SK-N-MC (cell line): ENCODE measurements at places on chromosomes 12 and 14.

DNA sequence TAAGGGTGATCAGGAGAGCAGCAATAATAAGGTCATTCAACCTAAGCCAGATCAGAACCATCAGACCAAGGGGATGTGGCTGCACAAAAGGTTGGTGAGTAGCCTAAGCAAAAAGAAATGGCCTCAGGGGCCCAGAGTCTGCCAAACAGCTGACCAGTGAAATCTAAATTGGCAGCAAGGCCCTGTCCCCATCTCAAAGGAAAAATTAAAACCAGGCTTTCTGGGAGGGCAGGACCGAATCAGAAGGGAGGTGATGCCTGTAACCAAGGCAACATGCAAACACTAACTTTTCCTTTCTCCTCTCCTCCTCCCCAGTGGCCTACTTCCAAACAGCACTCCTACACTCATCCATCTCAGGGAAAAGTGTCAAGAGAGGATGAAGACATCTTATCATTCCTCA lies 256.4 kb downstream of the NUAK1 start:
- DNase-seq, result no peak

GRCh38 chr12:40261937-40262336 lies 37.1 kb downstream of the LRRK2 start:
- no peak for DNase-seq

GRCh38 chr12:116222358-116222757 lies 55.1 kb downstream of the MED13L start:
- peak; percentile 20 for DNase-seq

GRCh38 chr12:84924981-84925380 lies 12.4 kb upstream of the SLC6A15 start:
- DNase-seq, result no peak

- no peak for DNase-seq
Observed at GRCh38 chr12:14327711-14328110, 37.8 kb upstream of the ATF7IP start.

GRCh38 chr12:107435520-107435919 lies 250.1 kb upstream of the PWP1 start:
- no peak for DNase-seq

DNA sequence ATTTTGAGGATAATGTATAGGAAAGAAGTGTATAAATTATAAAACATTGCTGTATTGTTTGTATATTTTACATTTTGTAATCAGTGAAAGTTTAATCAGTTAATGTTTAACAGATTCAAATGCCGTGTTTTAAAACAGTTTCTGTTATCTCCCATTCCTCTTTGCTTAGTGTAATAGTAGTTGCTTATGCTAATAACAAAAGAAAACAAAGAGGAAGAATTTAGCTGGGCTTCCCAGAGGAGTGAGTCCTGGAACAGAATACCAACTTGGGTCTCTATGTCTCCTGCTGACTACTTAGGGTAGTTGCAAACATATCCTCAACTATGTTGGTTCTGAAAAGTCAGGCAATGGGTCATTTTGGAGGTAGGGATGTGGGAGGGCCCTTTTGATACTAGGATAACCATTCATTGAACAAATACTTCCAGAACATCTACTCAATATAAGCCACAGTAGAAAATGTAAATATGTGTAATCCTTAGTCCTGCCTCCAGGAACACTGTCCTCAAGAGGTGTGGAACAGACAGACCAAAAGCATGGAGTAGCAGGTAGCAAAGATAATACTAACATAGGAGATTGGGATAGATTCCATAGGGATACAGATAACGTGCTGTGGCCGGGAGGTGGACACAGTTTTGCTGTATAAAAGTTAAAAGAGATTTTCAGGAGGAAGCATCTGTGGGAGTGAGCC lies 36.1 kb upstream of the EVL start:
- no peak for DNase-seq

DNA sequence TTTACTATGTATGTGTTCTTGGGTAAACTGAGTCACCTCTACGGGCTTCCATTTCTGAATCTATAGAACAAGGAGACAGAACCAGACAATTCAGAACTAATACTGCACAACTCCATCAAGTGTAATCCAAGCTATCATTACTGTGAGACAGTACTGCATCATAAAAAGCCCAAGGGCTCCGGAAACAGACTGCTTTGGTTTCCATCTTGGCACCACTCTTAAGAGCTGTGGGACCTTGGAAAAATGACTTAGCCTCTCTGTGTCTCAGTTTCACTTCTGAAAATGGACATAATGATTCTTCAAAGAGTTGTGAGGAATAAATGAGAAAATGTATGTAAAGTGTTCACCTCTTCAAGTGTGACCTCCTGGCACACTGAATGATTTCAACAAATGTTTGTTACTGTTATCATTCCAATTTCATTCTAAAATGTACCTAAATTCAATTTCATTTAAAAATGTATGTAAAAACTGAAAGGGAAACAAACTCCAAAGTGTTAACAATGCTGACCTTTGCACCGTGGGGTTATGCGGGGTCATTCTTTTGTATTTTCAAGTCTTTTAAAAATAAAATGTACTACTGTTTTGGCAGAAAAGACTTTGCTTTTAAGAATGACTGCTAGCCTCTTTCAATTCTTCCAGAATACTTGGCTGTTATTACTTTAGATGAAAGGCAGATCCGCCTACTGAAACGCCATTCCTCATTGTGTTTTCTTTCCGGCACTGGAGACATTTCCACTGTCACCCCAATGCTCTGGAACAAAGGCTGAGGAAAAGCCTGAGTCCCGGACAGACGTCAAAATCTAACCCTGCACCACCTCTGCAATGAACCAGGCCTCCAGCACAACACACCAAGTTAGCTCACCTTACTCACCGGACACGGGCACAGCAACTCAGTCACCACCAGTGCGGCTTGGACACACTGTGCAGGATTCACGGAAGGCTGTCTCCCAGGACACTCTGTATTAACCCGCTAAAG lies 62.8 kb downstream of the TMCC3 start:
- no peak for DNase-seq

DNA sequence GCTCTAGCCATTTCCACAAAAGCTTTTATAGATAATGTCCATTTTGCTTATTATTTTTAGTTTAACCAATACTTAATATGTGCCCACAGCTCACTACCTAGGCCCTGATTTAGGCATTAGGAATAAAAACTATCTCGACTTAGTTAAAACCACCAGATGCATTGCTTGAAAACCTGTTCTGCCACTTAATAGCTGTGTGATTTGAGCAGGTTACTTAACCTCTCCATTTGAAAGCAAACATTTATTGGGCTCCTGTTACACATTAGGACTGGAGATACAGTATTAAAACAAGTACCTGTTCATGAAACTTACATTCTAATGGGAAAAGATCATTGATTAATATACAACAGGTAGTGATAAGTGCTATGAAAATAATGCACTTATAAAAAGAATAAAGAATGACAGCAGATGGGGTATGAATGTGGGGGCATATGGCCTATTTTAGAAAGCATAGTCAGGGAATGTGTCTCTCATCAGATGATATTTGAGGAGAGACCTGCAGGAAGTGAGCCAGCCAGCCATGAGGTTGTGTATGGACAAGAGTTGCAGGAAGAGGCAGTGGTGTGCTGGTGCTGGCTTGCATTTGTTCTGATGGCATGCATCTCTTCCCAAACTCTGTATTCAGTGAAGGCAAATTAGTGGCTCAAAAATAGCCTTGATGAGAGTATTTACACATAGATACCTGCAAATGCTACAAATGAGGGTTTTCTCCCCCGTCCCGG lies 34.3 kb downstream of the NOPCHAP1 start:
- DNase-seq, result no peak

DNA sequence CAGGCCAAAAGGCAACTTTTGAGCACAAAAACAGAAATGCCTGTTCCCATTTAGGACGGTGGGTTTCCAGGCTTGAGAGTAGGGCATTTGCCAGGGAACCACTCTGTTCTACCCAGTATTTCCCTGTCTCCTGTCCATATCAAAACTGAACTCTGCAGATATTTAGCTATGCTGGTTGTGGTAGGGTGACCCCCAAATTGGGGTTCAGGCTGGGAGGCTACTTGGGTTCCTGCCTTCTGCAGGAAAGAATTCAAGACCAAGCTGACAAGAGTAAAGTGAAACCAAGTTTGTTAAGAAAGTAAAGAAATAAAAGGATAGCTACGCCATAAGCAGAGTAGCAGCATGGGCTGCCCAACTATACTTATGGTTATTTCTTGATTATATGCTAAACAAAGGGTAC lies 3.6 kb upstream of the BLTP3B start:
- DNase-seq, result no peak

DNA sequence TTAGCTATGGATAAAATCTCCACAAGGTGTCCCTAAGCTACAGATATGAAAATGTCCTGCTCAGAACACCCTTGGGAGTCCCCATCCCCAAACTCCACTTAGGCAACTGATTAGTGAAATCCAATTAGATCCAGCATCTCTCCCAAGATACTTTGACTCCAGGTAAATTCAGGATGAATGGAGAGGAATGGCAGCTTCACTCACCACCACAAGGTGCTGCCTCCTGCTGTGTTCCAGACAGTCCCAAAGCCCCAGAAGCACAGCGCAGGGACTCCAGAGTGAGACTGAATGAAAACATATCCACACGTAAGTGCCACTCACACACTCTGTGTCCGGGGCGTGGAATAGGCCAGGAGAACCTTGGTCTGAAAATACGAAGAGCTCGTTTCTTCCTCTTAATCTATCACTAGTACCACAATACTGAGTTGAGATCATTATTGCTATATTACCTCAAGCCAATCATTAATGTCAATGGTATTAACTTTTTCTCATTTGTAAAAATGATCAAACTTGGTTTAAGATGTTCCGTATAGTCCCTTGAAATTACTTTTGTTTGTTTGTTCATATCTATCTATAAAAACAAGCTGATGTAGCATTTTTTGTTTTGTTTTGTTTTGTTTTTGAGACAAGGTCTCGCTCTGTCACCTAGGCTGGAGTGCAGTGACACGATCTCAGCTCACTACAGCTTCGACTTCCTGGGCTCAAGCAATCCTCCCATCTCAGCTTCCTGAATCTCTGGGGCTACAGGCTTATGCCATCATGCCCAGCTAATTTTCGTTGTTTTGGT lies 70.0 kb upstream of the BICD1 start:
- no peak for DNase-seq

DNA sequence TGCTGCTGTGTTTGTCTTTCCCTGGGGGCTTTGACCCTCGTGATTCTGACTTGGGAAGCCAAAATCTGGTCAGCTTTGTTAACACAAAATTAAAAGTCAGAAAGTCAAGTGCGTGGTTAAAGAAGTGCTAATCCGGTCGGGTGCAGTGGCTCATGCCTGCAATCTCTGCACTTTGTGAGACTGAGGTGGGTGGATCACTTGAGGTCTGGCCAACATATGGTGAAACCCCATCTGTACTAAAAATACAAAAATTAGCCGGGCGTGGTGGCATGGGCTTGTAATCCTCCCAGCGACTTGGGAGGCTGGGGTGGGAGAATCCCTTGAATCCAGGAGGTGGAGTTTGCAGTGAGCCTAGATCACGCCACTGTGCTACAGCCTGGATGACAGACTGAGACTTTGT lies 844.6 kb downstream of the VRK1 start:
- no peak for DNase-seq

- DNase-seq, result no peak
Observed at GRCh38 chr12:88729196-88729595, 148.9 kb upstream of the KITLG start.

DNA sequence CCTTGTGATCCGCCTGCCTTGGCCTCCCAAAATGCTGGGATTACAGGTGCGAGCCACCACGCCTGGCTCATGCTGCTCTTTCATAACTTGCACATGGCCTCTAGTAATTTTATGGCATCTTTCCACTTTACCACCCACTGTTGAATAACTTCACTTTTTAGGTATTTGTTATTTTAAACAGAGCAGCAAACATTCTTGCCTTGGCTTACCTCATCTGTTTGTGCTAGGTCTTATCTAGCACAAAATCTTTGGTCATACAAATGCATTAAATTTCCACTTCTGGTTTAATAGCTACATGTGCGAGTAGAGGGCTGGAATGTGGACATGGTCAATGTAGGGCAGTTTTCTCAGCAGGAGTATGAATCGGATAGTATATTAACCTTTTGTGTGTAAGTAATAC lies 38.8 kb upstream of the ATF7IP start:
- no peak for DNase-seq

DNA sequence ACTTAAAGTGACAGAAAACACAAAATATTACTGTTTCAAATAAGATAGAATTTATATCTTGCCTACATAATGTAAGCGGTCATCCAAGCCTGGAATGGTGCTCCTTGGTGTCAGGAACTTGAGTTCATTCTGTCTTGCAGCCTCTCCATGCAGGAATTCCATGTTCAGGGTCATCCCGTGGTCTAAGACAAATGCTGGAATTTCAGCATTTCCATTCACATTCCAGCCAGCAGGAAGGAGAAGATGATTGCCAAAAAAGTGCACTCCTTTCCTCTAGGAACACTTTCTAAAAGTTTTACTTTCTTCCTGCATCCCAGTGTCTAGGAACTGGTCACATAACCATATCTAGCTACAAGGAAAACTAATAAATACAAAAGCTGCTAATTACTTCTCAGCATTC lies 106.3 kb downstream of the PTPRO start:
- no peak for DNase-seq

DNA sequence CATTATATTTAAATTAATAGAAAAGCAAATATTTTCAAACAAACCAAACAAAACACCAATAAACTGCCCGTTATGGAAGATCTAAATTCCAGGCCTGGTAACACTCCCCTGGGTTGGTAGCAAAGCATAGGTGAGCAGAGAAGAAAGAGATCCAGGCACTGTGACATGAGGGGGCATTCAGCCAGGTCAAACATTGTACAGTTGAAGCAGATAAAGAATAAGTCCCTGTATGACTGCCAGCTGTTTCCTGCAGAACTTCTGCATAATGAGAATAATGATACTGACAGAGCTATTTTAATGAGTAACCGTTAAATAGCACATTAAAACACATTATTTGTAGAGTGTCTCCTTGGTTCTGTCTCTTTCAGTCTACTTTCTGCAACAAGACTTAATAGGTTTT lies 35.4 kb downstream of the SLC38A1 start:
- DNase-seq, result no peak

DNA sequence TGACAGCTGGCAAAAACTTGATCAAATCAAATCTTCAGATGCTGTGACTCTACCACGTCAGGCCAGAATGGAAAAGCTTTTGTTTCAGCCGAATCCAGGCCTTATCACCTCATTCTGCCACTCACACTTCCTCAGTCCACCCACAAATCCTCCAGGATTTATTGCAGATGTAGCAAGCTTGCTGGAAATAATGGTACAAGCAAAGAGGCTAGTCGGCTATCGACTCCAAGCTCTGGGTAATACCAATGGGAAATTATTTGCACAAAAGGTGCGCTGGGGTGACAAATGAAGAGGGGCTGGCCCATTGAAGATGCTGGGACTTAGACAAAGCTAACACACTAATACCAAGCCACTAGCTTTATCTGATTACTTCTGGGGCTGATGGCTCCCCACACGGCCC lies 250.5 kb downstream of the ASCL1 start:
- no peak for DNase-seq

- no peak for DNase-seq
Observed at GRCh38 chr12:129753586-129753985, 150.2 kb downstream of the TMEM132D start.

- peak; percentile 87 for DNase-seq
Observed at GRCh38 chr14:96267336-96267735, 11.3 kb downstream of the BDKRB1 start.
